ENCODE measurements at places on chromosomes 7 and 10.

- no peak for DNase-seq
Measured at GRCh38 chr10:71302874-71303568, 16.0 kb upstream of the SLC29A3 start.

- no peak for DNase-seq
Measured at GRCh38 chr10:66283064-66283463, 642.8 kb upstream of the LRRTM3 start.

DNA sequence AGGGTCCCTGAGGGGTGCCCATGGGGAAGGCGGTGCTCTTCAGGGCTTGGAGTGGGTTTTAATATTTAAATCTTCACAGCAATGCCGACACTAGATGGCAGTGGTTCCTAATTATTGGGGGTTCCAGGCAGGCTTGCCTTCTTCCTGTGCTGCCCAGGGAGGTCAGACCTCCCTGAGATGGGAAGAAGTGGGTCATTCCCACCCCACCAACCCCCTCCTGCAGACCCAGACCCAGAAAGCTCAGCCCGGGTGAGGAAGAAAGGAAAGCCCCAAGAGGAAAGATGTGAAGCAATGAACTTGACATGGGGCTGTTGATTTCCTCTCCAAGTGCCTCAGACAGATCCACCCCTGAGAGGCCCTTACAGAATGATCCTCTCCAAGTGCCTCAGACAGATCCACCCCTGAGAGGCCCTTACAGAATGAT is 85.1 kb upstream of the LANCL2 start:
- peak; percentile 77 for DNase-seq

GRCh38 chr7:33593611-33594010 is 311.7 kb upstream of the BMPER start:
- no peak for DNase-seq

DNA sequence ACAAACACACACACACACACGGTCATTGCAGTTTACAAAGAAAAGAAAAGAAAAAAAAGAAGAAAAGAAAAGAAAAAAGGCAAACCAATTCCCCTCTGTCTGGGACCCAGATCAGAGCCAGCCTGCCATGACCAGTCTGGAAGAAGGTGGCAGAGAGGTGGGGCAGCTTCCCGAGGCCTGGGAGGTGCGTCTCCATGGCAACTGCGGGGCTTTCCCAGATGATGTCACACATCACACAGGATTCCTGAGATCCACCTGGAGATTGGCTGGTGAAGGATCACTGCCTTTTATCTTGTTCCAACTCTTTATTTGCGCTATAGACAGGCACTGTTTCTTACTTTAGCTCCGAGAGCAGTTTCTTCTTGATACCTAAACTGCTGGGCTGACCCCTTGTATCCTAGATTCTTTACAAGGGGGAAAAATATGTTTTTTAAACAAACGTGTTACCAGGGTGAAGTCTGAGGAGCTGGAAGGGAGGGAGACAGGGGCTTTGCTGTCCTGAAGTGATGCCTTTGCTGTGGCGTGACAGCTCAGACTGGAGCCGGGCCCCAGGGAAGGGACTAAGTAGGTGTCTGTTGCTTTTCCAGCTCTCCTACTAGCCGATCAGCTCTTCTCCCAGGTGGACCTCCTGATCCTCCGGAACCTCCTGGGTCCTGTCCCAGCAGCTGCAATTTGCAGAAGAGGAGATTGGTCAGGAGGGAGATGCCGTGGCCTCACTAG is 298.5 kb downstream of the KLF6 start:
- no peak for DNase-seq

DNA sequence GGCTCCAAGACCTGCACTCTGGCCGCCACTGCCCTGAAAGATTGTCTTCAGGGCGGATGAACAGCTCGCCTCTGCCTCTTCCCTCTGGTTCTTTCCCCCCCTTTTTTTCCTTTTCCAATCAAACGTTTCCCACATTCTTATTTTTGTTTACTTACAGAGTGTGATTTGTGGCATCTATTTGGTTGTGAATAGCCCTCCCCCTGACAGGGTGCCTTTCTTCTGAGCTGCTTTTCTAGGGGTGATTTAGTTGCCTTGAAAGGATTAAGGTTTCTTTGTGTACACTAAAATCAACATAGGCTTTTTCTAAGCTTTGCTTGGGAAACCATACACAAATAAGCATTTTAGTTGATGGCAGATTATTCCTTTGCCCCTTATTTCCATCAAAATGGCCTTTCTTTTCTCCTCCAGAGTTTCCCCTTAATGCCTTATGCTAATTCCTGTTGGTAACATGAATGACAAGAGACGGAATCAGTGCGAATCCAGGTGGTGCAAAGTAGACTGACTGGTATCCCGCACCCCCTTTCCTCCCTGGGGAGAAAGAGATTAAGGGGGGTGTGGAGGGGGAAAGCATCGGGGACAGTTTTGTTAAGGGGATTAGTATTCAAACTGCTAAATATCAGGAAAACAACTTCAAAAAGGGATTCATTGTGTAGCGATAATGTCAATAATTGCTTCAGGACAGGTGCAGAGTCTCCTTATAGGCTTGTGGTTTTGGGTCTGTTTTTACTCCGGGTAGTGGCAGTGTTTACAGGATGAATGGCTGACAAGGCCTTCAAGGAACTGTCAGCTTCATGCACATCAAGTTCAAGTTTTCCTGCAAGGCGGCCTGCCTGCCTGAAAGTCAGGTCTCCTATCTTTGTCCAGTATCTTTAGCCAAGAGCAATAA is 431.6 kb upstream of the GALNT17 start:
- no peak for DNase-seq

GRCh38 chr7:153065051-153065450 is 305.5 kb downstream of the ACTR3B start:
- no peak for DNase-seq

DNA sequence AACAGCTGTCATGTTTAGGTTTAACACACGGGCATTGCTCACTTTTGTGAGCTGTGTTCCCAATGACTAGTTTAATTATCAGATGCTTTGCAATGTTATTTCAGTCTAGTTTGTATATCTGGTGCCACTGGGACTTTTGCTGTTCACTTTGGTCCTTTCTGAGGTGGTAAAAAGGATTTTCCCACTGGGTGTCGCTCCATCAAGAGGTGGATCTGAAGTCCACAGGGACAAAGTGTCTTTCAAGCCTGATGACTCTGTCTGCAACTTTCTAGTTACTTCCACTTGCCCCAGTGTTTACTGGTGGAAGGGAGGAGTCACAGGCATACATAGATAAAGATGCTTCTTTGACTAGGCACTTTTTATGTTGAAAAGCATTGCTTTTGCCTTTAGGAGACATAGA is 242.2 kb downstream of the HGF start:
- DNase-seq = no peak

- DNase-seq = peak; percentile 4
Measured at GRCh38 chr10:98664329-98665042, 217.8 kb upstream of the HPS1 start.

DNA sequence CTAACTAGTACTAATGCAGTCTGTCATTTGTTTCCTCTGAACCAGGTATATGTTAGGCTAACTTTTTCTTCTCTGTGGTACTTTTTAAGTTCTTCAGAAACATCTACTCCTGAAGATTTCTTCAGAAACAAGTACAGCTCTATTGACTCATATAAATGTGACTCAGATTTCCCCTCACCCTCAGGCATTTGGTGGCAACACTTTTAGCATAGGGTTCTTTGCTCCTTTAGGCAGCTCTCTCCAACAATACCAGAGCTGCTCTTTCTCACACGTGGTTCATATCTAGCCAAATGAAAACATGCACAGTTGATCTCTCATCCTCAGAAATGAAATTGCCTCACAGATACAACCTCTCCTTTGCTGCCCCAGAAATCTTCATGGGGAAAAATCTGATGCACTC is 939.8 kb downstream of the SORCS1 start:
- DNase-seq = no peak

- DNase-seq = peak; percentile 9
Measured at GRCh38 chr7:1741751-1742554, 71.9 kb downstream of the ELFN1 start.

- DNase-seq = no peak
Measured at GRCh38 chr7:111518264-111518663, 44.0 kb downstream of the IMMP2L start.

DNA sequence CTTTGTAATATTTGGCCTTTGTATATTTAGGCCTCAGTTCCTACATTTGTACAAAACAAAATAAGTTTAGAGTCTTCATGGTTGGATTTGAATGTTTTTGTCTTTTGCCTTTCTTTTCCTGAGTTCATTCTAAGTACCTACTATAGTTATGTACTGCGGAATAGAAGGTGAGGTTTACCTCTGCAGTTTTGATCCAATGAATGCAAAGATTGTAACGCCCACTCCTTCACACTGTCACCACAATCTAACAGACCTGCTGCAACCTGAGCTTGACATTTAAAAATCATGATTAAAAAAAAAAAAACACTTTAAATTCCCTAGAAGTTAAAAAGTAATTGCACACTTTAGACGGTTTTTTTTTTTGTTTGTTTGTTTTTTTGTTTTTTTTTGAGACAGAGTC is 145.0 kb downstream of the CALCR start:
- no peak for DNase-seq

GRCh38 chr7:54252256-54253035 is 289.7 kb upstream of the VSTM2A start:
- no peak for DNase-seq

GRCh38 chr7:87219545-87220025 is at the start of gene TMEM243:
TSS of gene TMEM243 (minus strand) at chr7:87219732. CDS start at chr7:87219503, 229 bp downstream.
- DNase-seq = peak; percentile 86

DNA sequence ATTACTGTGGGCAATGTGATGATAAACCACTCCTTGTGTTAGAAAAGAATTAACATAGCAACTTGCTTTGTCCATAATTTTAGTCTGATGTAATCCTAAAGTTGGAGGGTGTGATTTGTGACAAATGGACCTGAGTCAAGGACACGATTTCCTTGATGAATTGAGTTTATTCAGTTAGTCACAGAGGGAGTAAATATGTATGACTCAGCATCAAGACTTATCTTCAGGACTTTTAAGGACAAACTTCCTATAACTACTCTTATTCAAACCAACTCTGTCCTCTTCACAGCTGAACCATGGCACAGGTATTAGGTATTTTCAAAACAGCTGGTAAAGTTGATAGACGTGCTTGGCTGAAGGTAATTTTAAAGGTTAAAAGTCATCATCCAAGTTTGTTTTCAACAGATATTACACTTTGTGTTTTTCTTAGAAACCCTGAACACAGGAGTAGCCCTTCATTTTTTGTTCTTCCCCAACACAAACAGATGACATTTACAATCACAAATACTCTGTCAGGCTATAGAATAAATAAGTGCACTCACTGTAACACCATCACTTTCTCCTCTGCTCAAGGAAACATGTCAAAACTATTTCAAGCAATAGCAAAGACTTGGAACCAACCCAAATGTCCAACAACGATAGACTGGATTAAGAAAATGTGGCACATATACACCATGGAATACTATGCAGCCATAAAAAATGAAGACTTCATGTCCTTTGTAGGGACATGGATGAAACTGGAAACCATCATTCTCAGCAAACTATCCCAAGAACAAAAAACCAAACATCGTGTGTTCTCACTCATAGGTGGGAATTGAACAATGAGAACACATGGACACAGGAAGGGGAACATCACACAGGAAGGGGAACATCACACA is 54.5 kb downstream of the COA1 start:
- no peak for DNase-seq
